ENCODE measurements at places on chromosomes 1 and 21.

DNA sequence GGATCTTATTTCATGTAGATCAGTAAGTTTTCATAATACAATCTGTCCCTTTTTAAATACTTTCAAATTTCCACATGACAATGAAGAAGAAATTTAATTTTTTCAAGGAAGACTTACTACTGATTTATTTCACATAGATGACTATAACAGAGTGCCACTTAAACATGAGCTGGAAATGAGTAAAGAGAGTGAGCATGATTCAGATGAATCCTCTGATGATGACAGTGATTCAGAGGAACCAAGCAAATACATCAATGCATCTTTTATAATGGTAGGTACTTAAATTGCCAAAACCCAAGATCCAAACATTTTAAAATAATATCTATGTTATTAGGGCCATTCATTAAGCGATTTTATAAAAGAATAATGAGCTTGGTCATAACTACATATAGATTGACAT, 110.4 kb downstream of the PTPRC start:
- DNase-seq, result no peak

GRCh38 chr1:178566187-178566586, 53.3 kb downstream of the TEX35 start:
- DNase-seq, result no peak

DNA sequence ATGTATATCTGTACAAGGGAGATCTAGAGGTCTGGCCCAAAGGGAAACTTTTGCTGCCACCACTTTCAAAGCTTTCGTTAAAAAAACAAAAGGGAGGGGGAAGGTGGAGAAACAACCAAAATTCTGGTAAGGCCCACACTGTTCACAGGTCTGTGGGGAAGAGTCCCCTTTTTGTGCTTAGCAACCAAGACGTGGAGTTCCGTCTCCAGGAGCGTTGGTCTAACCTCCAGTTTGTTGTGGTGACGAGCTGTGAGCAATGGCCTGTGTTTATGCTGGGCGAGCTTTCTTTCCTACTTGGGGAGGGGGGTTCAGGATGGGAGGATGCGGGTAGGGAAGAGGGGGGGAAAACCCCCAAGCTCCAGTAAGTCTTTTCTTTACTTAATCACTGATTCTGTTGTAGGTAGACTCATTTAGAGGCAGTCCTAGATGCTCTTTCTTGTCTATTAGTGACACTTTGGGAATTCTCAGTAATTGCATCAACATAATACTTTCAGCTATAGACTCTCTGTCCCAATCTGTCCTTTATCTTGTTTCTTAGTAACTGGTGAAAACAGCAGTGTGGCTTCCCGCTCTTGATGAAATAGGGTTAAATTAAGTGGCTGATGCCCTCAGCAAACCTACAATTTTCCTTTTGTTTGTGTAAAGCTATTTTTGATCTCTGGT, 1.5 kb downstream of the HIPK1 start:
- peak; percentile 76 for DNase-seq

- no peak for DNase-seq
These were observed 11.7 kb downstream of the RNU5D-1 start for GRCh38 chr1:44719318-44719717.

DNA sequence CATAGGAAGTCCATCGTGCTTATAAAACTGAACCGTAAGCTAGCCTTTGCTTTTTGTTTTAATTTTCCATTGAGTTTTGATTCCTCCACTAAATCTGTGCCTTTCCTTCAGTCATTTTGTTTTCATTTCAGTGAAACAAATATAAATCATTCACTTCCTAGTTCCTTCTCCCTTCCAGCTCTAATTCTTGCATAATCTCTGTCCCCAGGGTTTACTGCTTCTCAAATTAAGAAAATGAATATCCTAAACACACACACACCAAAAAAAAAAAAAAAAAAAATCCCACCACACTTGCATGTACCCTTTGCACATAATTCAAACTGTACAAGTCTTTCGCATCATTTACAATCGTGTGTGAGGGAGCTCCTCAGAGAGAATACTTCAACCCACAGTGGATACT, 6.8 kb downstream of the KCNH1 start:
- no peak for DNase-seq

- DNase-seq, result no peak
These were observed 151.7 kb downstream of the LYPLAL1 start for GRCh38 chr1:219325368-219325742.

- DNase-seq, result no peak
These were observed 1.6 kb downstream of the E2F2 start for GRCh38 chr1:23529146-23530086.

GRCh38 chr21:42476388-42477331, 19.4 kb downstream of the RSPH1 start:
- no peak for DNase-seq

DNA sequence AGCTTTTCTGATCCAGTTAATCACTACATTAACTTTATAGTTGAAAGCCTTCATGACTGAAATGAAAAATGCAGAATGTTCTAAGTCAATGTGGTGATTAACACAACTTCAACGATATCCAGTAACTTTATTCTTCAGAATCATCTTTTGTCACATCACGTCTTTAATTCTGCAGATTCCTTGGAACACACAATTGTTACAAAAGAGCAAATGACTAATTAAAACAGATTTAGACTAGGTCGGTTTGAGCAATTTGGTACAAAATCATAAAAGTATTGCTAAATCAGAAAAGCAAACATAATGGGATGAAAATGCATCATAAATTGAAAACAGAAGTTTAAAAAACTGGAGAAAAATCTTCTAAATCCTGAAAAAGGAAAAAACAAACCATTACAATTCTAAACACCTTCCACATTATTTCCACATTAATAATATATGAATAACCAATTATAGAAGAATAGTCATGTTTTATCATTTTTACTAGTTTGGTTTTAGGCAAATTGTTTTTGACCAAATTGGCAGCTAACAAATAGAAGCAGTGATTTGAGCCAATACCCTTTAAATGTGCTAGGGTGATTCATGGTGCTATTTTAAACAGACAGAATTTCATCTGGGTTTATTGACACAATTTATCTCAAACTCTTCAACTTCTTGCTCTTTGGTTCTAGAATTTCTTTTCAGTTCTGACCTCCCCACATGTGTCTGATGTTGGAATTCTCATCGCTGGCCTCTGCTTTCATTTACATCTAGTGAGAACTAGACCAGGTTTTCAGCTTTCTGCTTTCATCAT, 468.1 kb upstream of the PTBP2 start:
- no peak for DNase-seq

GRCh38 chr1:28139025-28139712, 37.3 kb downstream of the PTAFR start:
- DNase-seq, result no peak

DNA sequence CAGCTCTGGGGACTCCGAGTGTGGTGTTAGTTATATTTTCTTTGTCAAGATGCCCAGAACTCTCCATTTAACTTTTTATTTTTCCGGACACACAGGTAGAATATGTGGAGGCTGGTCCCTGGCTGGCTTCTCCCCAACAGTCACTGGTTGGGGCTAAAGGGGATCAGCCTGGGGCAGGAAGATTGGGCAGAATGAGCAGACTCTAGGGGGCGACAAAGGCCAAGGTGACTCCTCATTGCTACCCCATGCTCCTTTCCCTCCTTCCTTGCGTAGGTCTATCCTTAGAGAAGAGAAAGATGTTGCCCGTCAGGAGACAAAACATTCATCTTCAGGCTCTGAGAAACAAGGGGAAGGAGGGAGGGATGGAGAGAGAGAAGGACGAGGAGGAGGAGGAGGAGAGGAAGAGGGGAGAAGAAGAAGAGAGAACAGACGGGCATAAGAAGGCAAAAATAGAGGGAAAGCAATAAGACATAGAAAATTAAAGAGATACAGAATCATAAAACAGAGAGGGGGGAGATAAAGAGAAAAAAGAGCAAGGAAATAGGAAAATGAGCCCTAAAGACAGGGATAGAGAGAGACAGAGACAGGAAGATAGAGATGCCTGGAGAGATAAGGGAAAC, 89.9 kb downstream of the FOXD2 start:
- no peak for DNase-seq

DNA sequence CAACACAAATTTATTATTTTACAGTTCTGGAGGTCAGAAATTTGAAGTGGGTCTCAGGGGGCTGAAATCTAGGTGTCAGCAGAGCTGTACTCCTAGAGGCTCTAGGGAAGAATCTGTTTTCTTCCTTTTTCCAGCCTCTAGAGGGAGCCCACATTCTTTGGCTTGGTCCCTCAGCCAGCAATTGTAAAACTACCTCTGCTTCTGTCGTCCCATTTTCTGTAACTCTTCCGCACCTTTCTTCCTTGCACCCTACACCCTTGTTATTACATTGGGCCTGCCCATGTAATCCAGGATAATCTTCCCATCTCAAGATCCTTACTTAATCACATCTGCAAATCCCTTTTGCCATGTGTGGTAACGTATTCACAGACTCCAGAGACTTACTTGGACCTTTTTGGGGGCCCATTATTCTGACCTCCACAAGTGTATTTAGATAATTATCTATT, 24.8 kb upstream of the THEM4 start:
- DNase-seq, result peak; percentile 43

GRCh38 chr21:33657124-33657820, 15.0 kb downstream of the ITSN1 start:
- DNase-seq, result no peak

DNA sequence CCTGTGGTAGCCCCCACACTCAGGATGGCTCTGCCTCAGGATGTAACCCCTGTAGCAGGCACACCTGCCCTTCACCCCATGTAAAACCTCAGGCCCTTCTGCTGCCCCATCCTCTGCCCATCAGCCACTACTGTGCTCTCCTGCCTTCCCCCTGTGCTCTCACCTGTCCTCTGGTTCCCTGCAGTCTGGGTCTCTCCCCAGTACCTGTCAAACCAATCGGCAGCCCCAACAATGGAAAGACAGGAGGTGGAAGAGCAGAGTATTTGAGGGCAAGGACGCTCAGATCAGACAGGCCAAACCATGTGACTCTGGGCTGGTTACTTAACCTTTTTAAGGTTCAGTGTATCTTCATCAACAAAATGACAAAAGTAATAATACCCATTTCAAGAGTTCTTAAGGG, 30.9 kb downstream of the SMIM12 start:
- no peak for DNase-seq

GRCh38 chr1:153231785-153232184, 14.4 kb downstream of the PRR9 start:
- DNase-seq, result no peak

- DNase-seq, result no peak
These were observed 23.7 kb downstream of the ERRFI1 start for GRCh38 chr1:8002329-8002910.

DNA sequence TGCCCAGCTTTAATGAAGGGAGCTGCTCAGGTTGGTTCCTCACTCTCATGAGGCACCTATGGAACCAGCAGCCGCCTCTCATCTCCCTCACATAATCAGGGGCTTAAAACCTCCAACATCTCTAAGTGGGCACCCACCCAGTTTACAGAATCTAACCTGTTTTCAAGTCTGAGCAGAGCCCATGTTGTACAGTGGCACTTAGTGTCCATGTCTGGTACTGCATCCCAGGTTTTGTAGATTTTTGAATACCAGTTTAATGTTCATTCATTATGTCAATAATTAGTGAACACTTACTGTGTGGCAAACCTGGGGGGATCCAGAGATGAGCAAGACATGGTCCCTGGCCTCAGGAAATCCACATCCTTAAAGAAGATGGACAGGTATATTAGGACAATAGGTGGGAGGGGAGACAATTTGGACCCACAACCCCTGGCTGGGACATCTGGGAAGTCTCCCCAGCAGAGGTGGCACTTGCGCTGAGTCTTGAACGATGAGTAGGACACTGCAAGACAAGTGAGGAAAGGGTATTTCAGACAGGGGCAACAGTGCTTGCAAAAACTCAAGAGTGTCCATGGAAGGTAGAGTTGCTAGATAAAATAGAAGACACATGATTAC, 83.3 kb downstream of the LACTBL1 start:
- no peak for DNase-seq

DNA sequence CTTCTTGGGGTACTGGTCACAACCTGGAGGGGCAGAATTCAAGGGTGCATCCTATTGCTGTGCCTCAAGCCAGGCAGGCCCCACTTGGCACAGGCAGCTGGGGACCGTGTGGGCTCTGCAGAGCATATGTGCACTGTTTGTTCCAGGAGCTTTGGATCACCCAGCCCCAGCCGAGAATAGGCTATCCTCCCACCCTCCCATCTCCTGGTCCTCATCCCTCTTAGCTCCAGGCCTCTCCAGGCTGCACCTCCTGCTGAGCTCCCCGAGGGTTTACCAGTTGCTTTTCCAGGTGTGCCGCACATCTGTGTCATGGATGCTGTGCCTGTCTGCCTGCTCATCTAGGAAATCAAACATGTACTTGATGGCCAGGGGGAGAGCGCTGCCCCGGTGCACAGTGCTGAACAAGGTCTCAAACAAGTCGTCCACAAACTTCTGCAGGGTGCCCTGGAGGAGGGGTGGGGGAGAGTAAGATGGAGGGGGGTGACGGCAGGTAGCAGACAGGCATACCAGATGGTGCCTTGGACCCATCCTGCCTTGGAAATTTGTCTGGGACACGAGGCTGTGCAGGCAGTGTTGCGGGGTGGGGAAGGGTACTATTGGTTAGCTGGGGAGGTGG, 120.5 kb upstream of the CD34 start:
- no peak for DNase-seq

DNA sequence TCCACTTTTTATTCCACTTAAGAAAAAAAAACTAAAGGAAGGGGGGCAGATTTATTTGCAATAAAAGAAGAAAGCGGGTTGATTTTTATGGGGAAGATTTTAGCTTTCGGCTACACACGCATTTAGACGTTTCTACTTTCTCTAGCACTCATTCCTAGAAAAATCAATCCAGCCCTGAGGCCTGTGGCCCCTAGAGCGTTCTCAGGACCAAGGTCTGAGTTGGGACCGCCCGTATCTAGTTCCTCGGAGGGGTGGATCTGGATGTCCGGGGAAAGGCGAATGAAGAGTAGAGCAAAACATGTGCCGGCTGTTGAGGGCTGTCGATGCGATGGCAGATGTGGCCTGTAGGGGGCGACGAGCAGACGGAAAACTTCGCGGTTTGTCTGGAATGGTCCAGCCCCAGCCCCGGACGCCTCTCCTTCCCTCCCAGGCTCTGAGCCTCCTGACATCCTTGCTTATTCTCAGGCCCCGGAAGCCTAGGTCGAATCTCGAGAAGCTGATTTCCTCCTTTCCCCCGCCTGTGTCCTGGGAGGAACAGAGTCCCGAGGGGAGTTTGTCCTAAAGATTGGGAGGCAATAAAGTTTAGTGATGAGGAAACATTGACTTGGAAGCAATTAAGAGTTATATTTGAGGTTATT, 5.2 kb downstream of the FOXD3 start:
- DNase-seq, result peak; percentile 35

GRCh38 chr21:35119501-35120047, 70.5 kb upstream of the RUNX1 start:
- no peak for DNase-seq

GRCh38 chr1:214615871-214616270, 12.9 kb downstream of the CENPF start:
- no peak for DNase-seq

- no peak for DNase-seq
These were observed 119.9 kb downstream of the MAST2 start for GRCh38 chr1:45923343-45923742.

DNA sequence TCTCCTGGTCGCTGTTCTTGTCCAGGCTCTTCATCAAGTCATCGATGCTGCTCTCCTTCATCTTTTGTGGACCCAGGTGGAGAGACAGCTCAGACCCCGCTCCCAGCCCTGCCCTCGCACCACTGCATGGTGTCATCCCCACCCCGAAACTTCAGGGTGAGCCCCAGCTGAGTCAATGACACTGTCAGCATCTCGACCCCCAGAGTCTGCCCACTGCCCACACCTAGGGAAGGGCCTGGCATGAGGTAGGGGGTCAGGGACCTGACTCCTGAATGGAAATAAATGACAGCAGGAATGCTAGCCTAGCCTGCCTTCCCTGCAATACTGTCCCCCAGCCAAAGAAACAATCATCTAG, 1.6 kb upstream of the S100A6 start:
- DNase-seq, result no peak

- no peak for DNase-seq
These were observed 35.9 kb upstream of the HMGN1 start for GRCh38 chr21:39384674-39385298.

Data from activated naive CD4-positive, alpha-beta T cell treated with Interleukin-2 at 50 U/mL for 16 hours (primary cell).